ENCODE measurements at places on chromosomes 1 and 21.

GRCh38 chr1:170664828-170665612, 1.1 kb downstream of the PRRX1 start:
- DNase-seq = no peak

DNA sequence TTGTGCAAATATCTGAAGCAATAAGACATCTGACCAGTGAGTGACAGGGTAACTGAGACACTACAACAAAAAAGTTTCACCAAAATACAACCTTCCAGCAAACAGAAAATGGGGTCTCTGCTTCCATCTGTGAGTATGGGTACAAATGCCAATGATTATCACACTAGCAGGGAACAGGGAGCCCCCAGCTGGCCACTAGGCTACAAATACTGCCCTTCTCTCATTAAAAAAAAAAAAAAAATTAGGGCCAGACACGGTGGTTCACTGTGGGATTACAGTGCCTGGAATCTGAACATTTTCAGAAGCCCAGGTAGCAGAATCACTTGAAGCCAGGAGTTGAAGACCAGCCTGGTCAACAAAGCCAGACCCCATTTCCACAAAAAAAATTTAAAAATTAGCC, 48.4 kb upstream of the EDARADD start:
- no peak for DNase-seq

DNA sequence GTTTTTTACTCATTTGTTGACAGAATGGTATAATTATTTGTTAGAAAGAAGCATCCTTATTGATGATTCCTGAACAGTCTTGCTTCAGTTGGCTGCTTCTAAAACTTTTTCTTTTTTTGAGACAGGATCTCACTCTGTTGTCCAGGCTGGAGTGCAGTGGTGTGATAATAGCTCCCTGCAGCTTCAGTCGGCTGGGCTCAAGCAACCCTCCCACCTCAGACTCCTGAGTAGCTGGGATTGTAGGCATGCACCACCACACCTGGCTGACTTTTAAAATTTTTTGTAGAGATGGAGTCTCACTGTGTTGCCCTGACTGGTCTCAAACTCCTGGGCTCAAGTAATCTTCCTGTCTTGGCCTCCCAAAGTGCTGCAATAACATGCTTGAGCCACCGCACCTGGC, 38.8 kb downstream of the MACF1 start:
- no peak for DNase-seq

DNA sequence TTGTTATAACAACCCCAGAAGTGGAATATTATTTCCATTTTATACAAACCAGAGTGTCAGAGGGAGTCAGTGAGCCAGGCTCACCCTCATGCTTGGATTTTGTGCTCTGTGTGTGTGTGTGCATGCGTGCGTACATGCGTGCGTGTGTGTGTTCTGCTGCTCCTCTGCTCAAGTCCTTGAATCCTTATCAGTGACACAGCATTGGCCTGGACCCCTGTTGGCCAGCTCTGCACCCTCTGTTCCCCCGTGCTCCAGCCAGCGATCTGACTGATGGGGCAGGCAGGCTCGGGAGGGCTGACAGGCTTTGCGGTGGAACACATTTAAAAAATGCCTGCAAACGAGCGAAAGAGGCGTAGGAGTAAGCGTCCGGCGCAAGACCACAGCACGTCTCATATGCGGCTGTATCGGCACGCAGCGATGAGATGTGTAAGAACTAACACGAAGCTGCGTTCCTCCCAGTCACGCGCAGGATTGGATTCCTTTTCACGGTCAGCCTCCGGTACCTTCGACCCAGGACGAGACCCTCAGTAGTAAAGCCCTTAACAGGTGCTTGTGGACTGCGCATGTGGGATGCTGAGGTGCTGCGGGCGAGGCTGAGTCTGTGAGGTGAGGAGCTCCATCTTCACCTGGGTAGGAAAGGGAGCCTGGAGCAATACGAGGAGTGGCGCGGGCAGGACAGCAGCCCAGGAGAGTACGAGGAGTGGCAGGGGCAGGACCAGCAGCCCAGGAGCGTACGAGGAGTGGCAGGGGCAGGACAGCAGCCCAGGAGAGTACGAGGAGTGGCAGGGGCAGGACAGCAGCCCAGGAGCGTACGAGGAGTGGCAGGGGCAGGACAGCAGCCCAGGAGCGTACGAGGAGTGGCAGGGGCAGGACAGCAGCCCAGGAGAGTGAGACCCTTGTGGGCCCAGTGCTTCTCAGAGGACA, 130.9 kb downstream of the GALNT2 start:
- DNase-seq = no peak

DNA sequence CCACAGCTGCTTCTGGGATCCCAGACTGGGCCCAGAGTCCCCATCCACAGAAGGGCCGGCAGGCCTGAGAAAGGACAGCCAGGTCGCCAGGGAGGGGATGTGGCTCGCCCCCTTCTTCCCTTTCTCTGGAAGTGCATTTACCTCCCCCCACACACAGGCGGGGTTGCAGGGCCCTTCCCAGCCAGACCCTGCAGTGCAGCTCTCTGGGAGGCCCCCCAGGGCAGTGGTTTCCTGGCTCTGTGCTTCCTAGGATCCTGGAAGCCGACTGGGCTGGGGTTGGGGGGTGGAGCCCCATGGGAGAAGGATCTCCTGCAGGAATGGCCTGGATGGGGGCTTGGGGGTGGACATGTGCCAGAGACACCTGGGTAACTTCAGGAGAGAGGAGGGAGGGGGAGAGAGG, 4.2 kb upstream of the COL6A1 start:
- no peak for DNase-seq

DNA sequence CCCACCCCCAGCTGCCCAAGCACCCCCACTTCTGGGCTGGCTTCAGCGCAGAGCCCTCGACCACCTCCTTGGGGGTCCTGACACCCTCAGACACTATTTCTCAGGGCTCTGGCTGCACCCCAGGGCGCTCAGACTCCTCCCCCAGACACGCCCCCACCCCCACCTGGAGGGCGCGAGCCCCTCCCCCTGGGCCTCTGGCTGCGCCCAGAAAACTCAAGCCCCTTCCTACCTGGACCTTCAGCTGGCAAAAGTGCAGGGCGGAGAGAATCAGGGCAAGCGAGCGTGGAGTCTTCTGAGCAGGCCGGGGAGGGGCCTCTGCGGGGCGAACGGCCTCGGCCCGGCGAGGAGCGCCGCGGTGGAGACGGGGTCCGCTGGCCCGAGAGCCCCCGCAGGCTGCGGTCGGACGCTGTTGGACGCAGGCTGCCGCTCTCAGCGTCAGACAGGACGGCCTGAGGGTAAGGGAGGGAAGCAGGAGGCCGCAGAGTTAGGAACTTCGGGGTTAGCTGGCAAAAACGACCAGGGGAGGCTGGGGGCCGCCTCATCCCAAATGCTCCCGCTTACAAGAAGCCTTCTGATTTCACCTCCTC, 17.4 kb upstream of the NBPF1 start:
- no peak for DNase-seq

- no peak for DNase-seq
Measured at GRCh38 chr21:33961061-33961460, 45.5 kb upstream of the ATP5PO start.

DNA sequence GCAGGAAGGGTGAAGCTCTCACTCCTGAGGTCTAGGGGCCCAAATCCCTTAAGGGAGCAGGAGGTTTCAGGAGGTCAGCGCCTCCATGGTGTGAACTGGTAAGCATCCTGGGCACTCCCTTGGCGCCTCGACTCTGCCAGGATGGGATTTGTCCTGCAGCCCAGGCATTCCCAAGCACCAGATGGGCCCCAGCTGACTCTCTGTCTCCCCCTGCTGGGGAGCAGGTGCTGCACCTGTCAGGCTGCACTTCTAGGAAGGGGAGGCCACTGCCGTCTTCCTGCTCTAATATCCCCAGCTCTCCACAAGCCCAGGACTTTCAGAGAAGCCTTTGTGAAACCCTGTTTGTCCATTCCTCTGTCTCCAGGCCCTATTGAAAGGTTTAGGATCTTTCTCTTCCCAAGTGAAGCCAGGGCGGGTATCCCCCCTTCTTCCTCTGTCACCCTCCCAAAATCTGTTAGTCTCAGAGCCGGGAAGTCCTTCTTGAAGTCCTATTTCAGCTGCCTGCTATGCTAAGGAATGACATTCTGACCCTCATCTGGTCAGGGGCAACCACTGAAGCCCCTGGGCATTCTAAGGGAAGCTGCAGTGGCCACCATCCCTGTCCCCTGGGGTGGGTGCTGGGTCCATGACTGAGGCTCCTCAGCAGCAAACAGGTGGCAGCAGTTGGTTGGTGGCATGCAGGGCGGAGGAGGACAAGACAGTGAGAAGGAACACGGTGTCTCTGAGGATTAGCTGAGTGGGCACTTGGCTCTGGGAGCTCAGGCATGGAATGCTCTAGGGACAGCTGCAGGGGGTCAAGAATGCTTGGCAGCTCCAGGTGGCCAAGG, 3.2 kb downstream of the MYBPH start:
- no peak for DNase-seq

- DNase-seq = no peak
Measured at GRCh38 chr21:26157801-26158200, 12.8 kb downstream of the APP start.

- no peak for DNase-seq
Measured at GRCh38 chr1:77533660-77534305, 148.7 kb downstream of the ZZZ3 start.

GRCh38 chr1:1181129-1181937, 7.7 kb downstream of the TTLL10 start:
- DNase-seq = no peak

GRCh38 chr1:117059334-117059677, 820 bp upstream of the TTF2 start:
- peak; percentile 56 for DNase-seq

GRCh38 chr1:27554759-27555699, 48.9 kb downstream of the AHDC1 start:
- DNase-seq = no peak

- DNase-seq = no peak
Measured at GRCh38 chr1:232066521-232066920, 439.9 kb downstream of the DISC1 start.

DNA sequence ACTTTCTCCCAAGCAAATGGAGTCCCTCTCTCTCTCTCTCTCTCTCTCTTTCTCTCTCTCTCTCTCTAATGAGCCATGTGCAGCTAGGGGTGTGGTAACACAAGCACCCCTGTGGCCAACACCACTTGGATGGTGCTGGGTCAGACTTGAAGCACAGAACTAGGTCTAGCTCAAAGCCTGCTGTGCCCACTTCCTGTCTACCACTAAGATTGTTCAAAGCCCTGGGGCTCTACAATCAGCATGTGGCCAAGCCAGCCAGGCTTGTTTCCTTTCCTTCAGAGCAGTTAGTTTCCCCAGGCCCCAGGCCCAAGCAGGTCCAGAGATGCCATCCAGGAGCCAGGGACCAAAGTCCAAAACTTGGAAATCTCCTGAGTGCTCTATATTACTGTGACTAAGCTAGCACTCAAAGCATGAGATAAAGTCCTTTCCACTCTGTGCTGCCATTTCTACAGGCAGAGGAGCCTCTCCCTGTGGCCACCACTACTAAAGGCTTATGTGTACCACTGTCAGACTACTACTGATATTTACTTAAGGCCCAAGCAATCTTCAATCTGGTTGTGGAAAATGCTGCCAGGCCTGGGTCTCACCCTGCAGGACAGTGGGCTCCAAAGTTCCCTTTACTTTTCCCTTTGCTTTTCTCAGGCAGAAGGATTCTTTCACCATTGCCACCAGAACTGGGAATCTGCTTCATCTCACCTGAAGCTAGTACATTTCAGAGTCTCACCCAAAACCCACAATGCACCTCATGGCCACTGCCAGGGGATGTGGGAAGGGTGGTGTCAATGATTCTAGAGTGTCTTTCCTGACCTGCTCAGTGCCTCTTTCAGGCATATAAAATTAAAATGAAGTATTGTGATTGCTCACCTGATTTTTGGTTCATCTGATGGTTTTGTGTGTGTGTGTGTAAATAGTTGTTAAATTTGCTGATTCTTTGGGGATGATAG, 999.5 kb downstream of the NCAM2 start:
- no peak for DNase-seq

- DNase-seq = no peak
Measured at GRCh38 chr1:115229016-115229415, 109.0 kb downstream of the NGF start.

DNA sequence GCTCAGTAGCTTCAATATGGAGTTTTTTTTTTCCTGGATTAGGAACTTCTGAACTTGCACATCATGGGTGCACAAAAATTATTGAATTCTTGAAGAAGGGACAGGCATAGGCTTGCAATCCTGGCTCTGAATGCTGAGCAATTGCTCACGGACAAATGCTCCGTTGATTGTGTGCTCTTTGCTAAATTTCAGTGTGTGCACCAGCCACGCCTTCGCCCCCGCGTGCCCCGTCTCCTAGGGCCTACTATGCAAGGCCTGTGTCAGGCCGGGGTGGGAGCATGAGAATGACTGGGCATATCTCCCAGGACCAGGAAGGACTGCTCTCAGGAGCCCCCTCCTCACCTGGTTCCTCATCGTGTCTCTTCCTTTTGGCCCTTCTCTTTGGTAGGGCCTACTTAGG, 17.4 kb downstream of the IL6R start:
- DNase-seq = no peak

GRCh38 chr1:202836623-202837403, 26.1 kb downstream of the PCAT6 start:
- no peak for DNase-seq

DNA sequence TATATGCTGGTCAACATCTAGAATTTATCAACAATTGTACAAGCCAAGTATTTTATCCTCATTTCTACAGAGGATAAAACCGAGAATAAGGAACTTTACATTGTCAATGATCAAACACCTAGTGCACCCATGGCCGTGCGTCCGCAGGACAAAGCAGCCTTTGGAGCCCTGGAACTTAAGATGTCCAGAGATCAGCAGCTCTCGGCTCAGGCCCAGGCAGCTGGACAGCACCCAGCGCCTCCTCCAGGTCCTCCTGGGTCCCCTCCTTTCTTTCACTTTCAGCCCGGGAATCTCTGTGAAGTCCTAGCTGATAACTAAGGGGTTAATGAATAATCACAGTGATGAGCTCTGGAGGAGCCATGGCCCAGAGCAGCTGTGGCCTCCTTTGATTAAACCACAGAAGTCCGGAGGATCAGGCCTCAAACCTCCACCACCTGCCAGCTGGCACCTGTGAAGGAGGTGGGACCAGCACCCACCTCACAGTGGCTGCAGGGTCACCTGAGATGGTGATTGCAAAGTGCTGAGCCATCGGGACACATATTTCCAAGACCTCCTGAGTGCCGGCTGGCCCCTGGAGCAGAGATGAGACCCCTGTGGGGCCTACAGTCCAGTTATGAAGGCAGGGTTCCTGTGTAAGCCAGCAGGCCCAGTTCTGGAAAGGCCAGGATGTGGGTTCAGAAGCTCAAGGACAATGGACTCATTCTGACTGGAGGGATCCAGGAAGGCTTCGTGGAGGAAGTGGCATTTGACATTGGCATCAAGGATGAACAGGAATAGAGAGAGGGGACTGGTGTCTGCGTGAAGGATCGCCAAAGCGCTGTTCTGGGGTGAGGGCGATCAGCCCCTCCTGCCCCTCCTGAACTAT, 11.6 kb upstream of the SAMD11 start:
- DNase-seq = no peak

DNA sequence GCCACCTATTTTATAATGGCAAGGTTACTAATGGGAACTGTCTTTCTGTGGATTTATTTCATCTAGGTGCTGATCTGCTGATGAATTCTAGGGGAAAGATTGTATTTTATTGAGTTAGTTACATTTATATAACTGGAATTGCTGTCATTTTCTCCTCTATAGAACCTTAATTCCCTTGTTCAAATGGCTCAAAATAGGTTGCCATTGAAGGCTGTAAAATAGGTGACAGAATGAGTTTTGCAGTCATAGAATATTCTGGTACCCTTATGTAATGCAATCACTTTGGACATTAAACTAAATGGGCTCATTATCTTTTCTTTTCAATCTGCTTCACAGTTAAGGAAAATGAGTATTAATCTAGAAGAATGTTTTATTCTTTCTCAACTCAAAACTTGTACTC, 131.0 kb downstream of the CTH start:
- DNase-seq = no peak

GRCh38 chr1:4664606-4665005, 10.2 kb downstream of the AJAP1 start:
- no peak for DNase-seq

- DNase-seq = no peak
Measured at GRCh38 chr1:168623003-168623828, 46.8 kb downstream of the XCL1 start.
